CMK (cell line): ENCODE measurements at places on chromosomes 7 and 10.

DNA sequence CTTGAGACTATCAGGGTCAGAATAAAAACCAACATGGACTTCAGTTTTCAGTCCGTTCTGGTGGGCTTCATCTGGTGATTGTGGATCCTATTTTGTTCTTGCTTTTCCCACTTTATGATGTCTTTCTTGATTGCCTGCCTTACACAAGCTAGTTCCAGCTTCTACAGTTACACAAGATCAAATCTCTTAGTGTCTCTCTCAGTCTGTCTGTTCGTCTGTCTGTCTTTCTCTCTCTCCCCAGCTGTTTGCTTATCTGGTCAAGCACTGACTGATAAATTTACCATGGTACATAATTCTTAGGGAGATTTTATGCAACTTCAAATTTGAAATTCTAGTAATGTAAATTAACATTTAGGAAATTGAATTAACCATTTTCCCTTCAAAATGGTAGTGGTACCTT lies 35.8 kb downstream of the TAX1BP1 start:
- DNase-seq = no peak

DNA sequence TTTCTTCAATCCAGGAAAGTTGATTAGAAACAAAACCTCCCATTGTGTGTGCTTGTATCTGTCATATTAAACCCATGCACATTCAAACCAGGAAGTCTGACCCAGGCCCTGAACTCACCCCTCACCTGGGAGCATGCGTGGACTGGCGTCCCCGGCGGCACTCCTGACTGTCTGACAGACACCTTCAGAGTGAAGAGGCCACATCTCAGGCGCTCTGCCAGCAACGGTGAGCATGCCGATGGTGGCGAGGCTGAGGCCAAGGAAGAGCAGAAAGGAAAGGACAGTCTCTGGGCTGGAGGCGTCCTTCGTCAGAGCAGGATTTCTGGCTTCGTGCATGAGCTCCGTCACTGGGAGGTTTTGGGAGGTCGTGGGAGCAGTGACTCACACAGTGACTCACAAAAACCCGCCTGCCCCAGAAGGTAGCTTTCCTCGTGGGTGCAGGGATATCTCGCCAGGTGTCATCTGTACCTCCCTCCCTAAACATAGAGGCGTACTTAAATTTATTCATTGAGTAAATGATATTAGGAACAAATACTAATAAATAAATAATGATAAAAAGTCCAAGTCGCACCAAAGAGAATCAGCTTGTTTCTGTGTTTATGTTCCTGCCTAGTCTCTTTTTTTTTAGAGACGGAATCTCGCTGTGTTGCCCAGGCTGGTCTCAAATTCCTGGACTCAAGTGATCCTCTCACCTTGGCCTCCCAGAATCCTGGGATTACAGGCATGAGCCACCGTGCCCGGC lies 13.5 kb downstream of the IQCE start:
- DNase-seq = no peak

GRCh38 chr7:11130012-11130411 lies 156.3 kb downstream of the PHF14 start:
- DNase-seq = no peak

GRCh38 chr7:27917774-27918314 lies 177.9 kb downstream of the TAX1BP1 start:
- DNase-seq = no peak

DNA sequence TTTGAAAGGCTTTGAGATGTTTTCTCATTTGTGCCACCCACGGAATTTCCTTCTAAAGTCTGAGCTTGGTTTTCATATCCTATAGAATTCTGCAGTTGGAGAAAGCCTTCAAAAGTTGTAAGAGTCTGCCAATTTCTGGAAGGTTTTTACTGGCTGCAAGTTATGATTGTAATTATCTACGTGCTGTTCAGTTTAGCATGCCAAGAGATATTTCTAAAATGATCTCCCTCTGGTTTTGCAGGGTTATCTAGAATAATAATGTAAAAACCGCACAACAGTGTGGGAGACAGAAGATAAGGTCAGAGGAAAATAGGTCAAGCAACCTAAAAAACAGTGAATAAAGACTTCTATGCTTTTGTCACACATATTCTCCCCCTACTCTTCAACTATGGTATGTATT lies 69.3 kb downstream of the MTERF1 start:
- no peak for DNase-seq
